Stimulated activated CD4-positive, alpha-beta T cell treated with anti-CD3 and anti-CD28 coated beads, Interleukin-12 subunit alpha, Interleukin-12 subunit beta, amount 100 ng/mL, for 24 hours (primary cell): ENCODE measurements at places on chromosomes 4 and X.

- no peak for DNase-seq
Observed at GRCh38 chr4:185881430-185881829, 69.4 kb upstream of the SORBS2 start.

GRCh38 chr4:8534129-8534528 lies 46.1 kb upstream of the GPR78 start:
- no peak for DNase-seq

GRCh38 chrX:35351212-35351611 lies 408.6 kb downstream of the FAM47B start:
- no peak for DNase-seq

GRCh38 chrX:49174723-49175122 lies 3.0 kb downstream of the PLP2 start:
- no peak for DNase-seq

GRCh38 chr4:4727536-4727935 lies 131.9 kb upstream of the MSX1 start:
- no peak for DNase-seq

DNA sequence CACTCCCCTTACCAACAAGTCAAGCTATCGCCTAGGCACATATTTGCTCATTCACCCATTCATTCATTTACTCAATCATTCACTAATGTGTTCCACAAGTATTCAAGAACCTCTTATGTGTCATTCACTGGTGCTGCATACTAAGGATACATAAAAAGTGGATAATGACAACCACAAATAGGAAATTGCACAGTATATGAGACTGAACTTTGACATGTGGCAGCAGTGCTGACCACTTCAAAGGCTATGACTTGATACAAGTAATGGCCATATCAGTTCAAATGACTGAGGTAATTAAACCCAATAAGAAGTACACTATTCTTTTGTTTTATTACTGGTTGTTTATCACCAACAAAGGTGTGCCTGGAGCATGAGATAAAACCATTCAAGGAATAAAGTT lies 282.5 kb downstream of the KLHL13 start:
- DNase-seq: no peak

DNA sequence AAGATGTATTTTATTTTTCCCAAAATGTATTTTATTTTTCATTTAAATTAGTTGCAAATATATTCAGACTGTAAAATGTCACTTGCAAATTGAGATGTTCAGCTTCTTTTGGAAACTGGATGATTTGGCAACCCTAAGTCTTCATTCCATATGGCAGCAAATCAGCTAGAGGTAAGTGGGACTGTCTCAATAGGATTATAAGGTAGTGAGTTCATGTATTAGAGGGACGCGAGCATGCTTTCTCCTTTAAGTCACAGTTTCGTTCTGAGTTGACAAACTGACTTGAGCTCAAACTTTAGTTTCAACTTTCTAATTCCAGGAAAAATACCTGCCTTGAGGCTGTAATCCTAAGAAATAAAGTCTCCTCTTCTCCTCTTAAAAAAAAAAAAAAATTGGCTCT lies 44.2 kb upstream of the TMEM131L start:
- no peak for DNase-seq

DNA sequence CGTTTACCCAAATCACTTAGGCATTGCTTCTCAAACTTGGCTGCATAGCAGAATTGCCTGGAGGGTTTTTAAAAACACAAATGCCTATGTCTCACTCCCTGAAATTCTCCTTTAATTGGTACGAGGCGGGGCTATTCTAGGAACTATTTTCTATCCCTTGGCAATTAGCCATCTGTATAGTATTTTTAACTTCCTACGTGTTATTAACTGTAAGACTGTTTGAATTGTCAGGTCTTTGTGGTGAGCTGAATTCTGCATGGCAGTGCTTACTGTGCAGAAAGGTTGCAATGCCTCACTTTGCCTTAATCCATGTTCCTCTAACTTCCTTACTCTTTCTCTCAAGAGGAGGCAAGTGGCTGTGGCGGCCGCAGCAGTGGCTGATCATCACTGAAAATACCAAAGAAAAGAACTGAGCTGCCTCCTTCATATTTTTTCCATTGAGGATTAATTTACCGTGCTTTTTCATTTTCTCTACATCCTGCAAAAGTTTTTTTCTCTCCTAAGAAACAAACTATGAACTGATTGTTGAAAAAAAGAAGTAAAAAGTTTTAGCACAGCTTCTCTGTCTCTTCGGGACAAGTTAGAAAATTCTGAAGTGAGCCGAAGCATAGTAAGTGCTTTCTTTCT lies at the start of gene SHROOM3:
TSS of gene SHROOM3 (plus strand) at position 329 of the 627 bp plus-strand sequence. CDS start 824 bp downstream, outside the sequence.
- no peak for DNase-seq

DNA sequence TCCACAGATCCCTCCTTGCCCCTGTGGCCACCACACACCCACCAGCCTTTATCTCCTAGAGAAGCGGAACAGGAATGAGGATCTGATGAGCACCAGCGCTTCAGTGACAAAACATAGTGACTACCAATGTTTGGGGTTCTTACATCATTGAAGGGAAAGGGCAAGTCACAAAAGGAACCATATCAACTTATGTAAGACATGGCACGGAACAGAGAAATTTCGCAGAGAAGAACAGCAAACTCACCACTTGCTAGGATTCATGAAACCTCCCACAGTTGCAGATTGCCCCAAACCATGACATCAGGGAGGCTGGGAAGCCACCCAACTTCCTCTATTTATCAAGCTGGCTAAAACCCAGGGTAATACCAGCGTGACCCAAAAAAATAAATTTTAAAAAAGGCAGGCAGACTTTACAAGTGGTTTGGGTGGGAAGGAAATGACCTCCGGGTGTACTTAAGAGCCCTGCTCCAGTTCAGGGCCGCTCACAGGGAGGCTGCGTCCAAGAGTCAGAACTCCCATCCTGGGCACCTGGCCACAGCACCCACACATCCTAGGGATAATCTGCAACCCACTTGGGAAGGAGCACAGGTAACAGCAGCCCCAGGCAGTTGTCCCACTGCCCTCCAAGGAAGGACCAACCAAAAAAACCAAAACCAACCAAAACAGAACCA lies 36.0 kb downstream of the ADGRG2 start:
- no peak for DNase-seq

DNA sequence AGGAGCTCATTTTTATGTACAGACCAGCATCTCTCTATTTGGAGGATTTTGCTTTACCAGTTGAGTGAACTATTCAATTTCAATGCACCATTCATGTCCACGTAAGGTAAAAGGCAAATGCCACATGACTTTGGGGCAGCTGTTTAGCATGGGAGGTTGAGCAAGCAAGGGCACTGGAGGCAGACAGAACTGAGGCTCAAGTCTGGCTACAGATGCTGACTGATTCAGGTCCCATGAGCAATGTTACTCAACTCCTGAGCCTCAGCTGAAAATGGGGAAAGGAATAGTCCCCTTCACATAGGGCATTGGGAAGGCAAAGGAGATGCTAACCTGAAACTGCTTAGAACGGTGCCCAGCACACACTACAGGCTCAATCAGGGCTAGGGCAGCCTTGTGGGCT lies 93.0 kb upstream of the MTM1 start:
- DNase-seq: no peak

GRCh38 chr4:113094802-113095201 lies 45.3 kb downstream of the ANK2 start:
- DNase-seq: no peak

DNA sequence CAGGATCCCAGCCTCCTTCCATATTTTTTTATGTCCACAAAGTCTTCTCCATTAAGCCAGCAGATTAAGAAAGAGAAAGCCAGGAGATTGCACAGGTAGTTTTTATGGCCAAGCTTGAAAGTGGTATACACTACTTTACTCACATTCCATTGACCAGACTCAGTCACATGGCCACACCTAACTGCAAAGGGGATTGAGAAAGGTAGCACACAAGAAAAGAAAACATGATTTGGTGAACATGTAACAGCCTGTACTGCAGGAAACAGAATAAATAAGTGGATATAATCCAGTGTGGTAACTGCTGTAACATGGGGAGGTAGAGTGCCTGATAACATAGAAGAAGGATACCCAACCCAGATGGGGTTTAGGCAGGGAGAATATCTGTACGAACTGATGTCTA lies 43.9 kb downstream of the HOPX start:
- DNase-seq: no peak

DNA sequence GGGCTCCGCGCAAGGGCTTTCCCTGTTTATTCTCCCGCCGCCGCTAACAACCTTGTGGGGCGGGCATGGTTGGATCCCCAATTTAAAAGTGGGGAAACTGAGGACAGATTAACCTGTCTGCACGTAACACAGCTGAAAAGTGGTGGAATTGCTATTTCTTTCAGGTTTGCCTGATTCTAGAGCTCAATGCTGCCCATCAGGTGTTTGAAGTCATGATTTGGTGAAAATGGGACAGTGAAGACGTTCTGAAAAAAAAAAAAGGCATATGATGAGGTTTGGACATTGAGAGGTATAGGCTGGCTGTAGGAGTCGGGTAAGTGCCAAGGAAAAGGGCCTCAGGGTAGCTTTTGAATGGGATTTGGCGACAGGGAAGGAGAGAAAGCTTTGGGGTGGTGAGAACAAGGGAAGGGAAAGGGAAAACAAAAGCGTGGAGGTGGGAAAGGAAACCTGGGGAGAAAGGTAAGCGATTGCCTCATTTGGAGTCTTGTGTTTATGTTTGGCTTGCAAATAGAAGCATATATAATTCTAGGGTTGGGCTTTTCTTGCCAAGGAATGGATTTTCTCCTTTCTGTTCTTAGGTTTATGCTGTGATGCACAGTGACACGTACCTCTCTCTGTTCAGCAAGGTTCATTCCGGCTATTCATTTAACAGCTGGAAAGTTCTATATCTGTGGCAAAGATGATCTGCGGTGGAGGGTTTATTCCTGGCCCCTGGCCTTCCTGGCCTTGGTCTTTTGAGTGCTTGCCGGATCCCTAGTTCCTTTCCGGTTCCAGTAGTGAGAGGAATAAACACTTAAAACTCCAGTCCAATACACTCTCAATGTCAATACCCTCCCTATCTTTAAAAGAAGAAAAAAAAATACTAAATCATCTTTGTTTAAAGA lies 2.4 kb upstream of the STIM2 start:
- DNase-seq: no peak

GRCh38 chr4:173264684-173265185 lies 69.4 kb downstream of the HMGB2 start:
- DNase-seq: no peak

- no peak for DNase-seq
Observed at GRCh38 chr4:76804096-76804495, 93.8 kb downstream of the SOWAHB start.

GRCh38 chr4:65918872-65919271 lies 248.6 kb upstream of the EPHA5 start:
- no peak for DNase-seq

GRCh38 chr4:82823062-82823461 lies 24.5 kb upstream of the SCD5 start:
- DNase-seq: no peak

GRCh38 chr4:73762409-73762808 lies 22.0 kb downstream of the CXCL8 start:
- no peak for DNase-seq

GRCh38 chr4:6120361-6120760 lies 80.0 kb downstream of the JAKMIP1 start:
- DNase-seq: no peak

GRCh38 chr4:143230683-143231082 lies 46.0 kb downstream of the USP38 start:
- DNase-seq: no peak

- no peak for DNase-seq
Observed at GRCh38 chr4:83317671-83318070, 17.0 kb downstream of the HPSE start.

GRCh38 chrX:39212456-39212855 lies 411.2 kb downstream of the MID1IP1 start:
- no peak for DNase-seq

DNA sequence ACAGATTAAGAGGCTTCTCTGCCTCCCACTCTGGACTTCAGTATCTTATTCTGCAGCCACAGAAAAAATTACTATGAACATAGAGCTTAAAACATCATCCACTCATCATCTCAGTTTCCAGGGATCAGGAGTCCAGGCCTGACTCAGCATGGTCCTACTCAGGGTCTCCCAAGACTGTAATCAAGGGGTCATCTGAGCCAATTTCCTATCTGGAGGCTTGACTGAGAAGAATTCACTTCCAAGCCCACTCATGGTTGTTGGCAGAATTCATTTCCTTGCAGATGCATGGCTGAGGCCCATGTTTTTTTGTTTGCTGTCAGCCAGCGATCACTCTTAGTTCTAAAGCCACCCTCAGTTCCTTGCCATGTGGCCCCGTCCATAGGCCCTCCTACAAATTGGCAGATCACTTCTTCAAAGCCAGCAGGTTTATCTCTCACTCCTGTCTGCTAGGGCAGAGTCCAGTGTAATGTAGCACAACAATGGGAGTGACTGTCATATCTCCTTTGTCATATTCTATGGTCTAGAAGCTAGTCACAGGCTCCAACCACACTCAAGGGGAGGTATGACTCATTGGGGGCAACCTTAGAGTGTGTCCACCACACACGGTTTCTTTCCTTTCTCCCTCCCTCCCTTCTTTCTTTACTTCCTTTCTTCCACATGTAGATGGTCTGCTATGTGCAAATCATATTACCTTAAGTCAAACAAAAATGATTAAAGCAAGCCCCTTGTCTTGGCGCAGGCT lies 251.6 kb downstream of the QDPR start:
- no peak for DNase-seq

DNA sequence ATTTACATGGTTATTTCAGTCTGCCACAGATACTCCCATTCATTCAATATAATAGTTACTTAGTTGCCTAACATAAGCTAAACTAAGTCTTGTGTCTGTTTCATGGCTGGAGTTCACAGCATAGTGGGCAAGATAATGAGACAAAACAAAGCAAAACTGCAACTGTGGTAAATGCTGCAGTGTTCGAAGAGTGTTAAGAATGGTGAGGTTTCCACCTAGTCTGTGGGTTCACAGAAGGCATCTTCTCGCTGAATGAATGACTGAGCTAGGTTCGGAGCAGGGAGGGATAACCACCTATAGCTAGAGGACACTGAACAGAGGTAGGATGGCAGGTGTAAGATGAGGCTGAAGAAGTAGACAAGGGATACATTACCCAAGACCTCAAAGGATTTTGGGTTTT lies 171.0 kb downstream of the FBXW7 start:
- DNase-seq: no peak

DNA sequence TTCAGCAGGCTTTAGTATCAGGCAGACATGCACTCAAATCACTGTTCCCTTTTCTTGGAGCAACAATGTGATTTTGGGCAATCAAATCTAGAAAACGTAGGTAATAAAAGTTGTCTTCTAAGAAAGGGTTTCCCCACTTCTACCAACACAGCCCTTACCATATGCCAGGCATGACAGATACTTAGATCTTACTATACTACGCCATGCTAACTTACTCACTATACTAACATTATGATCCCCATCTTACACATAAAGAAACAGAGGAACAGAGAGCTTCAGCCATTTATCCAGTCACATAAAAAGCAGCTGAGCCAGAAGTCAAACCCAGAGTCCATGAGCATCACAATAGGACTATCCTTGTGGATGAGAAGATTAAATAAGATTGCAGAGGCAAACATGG lies 9.2 kb downstream of the TXK start:
- no peak for DNase-seq

DNA sequence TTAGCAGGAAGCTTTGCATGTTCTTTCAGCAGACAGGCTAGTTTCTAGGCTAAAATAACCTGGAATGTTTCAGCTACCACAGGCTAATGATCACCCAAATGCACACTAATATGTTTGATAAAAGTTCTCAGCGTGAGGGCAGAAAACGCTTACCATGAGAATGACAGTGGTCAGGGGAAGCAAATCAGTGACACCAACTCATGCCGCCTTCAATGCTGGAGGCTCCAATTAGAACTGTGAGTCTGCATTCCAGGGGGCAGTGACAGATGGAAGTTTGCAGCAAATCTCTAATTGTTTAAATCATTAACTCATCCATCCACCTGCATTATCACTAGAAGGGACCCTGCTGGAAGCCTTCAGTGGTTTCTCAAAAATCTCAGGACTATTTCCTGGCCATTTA lies 43.2 kb downstream of the ANOS1 start:
- no peak for DNase-seq

- DNase-seq: no peak
Observed at GRCh38 chr4:113289766-113290165, 240.3 kb downstream of the ANK2 start.
